Parietal lobe (tissue), 2 donors: ENCODE measurements at places on chromosomes 16 and 17. TPM values are rescaled to one million over a fixed set of nuclear protein-coding genes. Genes with fewer than 3 reads are reported as not detected.

Gene TBC1D3K
- 0.31 TPM for total RNA-seq

Gene AMDHD2
- total RNA-seq = 30.4 TPM

Gene KRT9
- not detected for total RNA-seq

Gene SULT1A2
- total RNA-seq = 1.6 TPM

Gene SUMO2
- 135 TPM for total RNA-seq

Gene SOX8
- 28.5 TPM for total RNA-seq

Gene SHISA6
- 8.8 TPM for total RNA-seq

Gene MYL4
- 1.6 TPM for total RNA-seq

Gene EVPL
- total RNA-seq = not detected

Gene LITAFD
- not detected for total RNA-seq

Gene RAB26
- total RNA-seq = 4.4 TPM

Gene HEATR9
- not detected for total RNA-seq

Gene ADAD2
- not detected for total RNA-seq

Gene ALOX15B
- total RNA-seq = not detected

Gene WNK4
- not detected for total RNA-seq

Gene RMI2
- 4.1 TPM for total RNA-seq

Gene PRSS36
- 0.31 TPM for total RNA-seq

Gene NEUROD2
- 116 TPM for total RNA-seq

Gene HLF
- 19.7 TPM for total RNA-seq

Gene NUDT7
- 3.1 TPM for total RNA-seq

Gene ACSM2A
- not detected for total RNA-seq

Gene NACA2
- not detected for total RNA-seq

Gene KRT23
- not detected for total RNA-seq

Gene CARD14
- total RNA-seq = 0.31 TPM

Gene RCVRN
- total RNA-seq = 0.31 TPM

Gene MYO15B
- total RNA-seq = 59.5 TPM

Gene CD300C
- total RNA-seq = not detected

Gene INCA1
- total RNA-seq = not detected

Gene CPHXL2
- total RNA-seq = not detected

Gene TMEM238L
- not detected for total RNA-seq

Gene KCNH4
- total RNA-seq = 0.63 TPM

Gene PDILT
- total RNA-seq = not detected

Gene PKMYT1
- total RNA-seq = 5.9 TPM

Gene HBQ1
- total RNA-seq = 4.1 TPM

Gene ZNF778
- 37.6 TPM for total RNA-seq
